Stimulated activated CD8-positive, alpha-beta memory T cell treated with anti-CD3 and anti-CD28 coated beads, Interleukin-4, amount 100 ng/mL, for 1 hour (primary cell): ENCODE measurements at places on chromosomes 5 and 9.

DNA sequence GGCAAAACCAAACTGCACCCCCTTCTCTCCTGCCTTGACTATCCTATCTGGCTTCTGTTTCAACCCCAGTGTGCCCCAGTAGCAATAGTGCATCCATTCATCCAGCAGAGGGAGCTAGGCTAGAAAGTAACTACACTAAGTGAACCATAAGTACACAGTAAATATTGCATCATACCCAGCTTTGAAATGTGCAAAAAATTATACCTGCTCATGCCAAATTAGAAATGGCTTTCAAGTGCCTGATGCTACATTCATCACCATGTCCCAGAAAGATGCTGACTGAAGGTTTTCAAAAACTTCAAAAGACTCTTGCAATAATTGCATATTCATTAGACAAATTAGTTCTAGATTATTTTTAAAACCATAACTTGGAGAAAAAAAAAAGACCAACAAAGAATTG is 153.5 kb downstream of the PRELID2 start:
- DNase-seq = no peak

DNA sequence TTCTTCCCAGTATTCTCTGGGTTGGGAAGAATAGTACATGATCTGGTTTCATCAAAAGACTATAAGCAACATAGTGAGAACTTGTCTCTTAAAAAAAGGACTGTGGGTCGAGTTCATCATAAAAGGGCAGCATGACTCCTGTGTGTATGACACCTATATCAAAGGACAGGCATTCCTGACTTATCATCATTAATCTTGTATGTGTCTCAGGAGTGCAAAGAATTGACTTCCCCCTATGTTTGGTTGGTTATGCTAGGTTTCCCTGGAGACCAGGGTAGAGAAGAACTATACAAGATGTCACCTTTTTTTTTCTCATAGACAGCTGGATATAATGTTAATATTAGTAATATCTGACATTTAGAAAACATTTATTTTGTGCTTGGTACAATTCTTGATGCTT is 173.1 kb upstream of the ANKRD55 start:
- no peak for DNase-seq

DNA sequence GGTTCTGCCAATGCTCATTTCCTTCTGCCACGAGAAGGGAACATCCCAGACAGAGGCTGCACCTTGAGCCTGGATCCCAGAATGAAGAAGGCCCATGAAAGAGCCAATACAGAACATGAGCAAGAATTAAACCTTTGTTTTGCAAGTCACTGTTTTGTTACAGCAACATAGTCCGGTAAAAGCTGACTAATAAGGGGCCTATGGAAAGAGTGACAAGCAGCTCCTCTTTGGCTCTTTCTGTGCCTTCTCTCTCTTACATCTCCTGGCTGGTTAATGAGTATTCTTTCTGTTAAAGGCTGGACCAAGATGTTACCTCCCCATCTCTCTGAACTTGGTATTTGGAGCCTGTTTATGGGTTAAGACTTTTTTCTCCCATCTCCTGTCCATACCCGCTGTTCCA is 10.8 kb downstream of the GFRA3 start:
- no peak for DNase-seq

GRCh38 chr5:110872963-110873362 is 134.2 kb downstream of the SLC25A46 start:
- no peak for DNase-seq

GRCh38 chr5:159489779-159490178 is 159.5 kb upstream of the IL12B start:
- no peak for DNase-seq

- DNase-seq = no peak
Measured at GRCh38 chr5:121503111-121503840, 348.4 kb upstream of the FTMT start.

GRCh38 chr5:10481241-10481935 is 39.7 kb downstream of the ROPN1L start:
- DNase-seq = no peak

DNA sequence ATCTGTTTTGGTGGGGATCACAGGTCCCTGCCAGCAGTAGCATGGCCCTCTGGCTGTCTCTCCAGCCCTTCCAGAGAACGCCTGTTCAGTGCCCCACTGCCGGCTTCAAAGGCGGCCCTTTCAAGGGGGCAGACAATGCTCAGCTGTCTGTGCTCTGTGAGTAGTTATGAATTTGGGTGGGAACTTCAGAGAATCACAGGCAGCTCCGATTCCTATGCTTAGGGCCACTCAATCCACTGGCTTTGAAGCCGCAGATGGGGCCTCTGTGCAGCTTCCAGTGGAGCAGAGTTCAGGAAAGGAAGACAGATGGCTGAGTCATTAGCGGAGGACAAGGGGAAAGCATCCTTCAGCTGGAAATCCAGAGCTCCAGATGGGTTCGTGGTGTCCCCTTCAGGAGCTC is 42.4 kb downstream of the NKX2-5 start:
- no peak for DNase-seq

GRCh38 chr9:21395778-21396717 is 10.8 kb upstream of the IFNA2 start:
- peak; percentile 37 for DNase-seq

DNA sequence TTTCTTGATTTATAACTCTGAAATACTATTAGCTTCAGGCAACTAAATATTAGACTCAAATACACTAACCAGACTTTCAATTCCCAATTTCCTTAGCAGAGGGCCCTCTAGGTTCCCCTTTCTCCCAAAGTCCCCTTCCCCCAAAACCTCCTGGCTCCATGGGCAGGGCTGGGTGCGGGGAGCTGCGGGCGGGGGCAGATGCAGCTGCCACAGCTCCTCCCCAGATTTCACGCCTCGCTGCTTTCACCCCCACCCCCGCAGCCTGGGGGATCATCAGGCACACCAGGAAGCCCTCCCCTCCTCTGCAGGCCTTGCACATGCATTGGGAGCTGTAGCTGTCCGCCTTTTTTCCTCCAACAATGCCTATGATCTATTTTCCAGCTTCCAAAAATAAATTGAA is 82.8 kb upstream of the SPATA31C2 start:
- no peak for DNase-seq

DNA sequence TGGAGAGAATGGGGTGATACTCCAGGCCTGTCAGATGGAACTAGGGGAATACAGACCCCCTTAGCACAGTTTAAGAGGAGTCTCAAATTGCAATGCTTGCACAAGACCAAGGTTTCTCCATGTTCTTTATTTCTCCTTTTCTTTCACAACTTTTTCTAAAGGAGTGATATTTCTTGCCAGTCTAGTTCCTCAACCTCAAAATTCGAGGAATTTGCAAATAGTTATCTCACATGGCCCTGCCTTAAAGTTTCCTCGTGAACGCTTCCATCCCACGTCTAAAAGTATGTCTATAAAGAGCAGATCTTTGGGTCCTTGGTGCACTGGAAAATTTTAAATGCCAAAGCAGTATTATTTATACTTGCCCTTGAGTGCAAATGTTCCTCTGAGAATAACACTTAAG is 373.8 kb upstream of the KLF4 start:
- DNase-seq = no peak

GRCh38 chr9:33198165-33198564 is 31.0 kb upstream of the B4GALT1 start:
- DNase-seq = no peak

DNA sequence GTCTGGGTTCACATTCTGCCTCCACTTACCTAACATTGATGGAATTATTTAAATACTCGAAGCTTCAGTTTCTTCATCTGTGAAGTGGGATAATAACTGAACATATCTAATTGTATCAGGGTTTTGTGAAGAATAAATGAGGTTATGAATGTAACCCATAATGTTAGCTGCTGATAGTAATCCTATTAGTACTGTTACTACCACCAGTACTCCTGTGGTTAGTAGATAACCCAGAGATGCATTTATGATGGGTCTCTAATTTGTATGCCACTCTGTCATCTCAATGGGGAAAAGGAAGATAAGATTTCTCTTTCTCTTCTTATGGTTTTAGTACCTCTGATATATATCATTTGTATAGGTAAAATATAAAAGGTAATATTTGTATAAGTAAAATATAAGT is 16.0 kb downstream of the CPEB4 start:
- no peak for DNase-seq

GRCh38 chr9:99752417-99753109 is 69.1 kb upstream of the NR4A3 start:
- DNase-seq = no peak

GRCh38 chr5:165775111-165775510 is 2269.7 kb downstream of the MAT2B start:
- no peak for DNase-seq

DNA sequence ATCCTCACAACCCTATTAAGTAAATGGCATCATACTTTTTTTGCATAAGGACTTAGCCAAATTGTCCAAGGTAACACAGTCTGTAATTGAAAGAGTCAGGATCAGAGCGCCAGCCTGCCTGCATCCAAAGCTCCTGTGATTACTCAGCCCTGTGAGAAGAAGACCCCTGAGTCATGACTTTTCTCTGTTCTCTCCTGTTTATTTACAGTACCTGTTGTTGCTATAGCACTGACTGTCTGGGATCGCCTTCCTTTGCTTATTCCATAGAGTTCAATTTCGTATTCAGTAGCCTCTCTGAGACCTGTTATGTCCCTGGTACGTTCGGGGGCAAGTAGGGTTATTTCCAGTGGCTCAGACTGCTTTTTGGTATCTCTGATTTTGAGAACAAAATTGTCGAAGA is 71.8 kb downstream of the TNC start:
- no peak for DNase-seq

DNA sequence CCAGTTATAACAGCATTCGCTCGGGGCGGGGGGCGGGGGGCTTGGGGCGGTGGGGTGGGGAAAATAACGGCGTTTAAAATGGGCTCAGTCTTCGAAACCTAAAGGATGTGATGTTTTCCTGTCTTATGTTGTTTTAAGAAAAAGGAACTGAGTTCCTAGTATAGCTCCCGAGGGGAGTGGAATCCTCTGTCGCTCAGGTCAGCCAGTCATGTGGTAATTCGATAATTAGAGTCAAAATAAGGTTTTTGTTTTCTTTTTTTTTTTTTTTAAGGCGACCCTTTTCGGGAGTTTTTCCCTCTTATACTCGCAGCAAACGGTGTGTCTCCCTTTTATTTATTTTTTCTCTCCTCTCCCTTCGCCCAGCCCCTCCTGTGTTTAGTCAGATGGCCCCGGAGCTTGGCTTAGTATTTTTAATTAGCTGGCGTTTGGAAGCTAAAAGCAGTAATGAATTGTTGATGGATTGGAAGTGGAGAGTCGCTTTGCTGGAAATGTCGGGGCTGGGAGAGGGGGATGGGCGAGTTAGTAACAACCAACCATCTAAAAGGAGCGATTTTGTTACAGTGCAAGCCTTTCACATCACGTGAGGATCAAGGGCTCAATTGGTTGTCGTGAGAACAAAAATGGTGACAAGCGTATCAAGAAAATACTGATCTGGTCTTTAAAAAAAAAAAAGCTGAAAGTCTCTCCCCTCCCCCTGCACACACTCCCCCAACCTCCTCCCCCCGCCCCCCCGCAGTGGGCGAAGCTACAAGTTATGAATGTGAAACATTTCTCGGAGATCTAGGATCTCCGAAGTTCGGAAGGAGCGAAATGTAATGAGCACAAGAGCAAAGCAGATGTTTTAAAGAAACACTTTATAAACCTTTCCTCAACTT is 714 bp upstream of the ZNF608 start:
- no peak for DNase-seq
